Activated naive CD4-positive, alpha-beta T cell treated with anti-CD3 and anti-CD28 coated beads, Interleukin-2, amount 50 U/mL, for 16 hours (primary cell): ENCODE measurements at places on chromosomes 4 and X.

DNA sequence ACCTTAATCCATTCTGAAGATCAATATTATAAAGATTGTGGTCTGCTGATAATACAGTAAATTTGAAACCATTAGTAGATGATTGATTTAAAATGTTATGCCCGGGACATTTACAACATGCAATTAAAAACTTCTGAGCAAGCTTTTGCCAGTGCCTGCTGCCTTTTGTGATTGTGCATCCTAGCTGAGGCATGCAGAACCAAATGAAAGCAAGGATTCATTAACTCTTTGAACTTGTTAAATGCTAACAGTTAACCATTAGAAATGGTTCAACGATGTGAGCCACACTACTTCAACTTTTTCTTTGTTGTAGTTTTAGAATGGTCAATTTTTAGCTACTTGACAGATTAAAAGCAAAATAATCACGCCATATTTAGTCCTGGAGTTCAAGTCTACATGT lies 51.1 kb downstream of the ZFP42 start:
- DNase-seq: no peak

DNA sequence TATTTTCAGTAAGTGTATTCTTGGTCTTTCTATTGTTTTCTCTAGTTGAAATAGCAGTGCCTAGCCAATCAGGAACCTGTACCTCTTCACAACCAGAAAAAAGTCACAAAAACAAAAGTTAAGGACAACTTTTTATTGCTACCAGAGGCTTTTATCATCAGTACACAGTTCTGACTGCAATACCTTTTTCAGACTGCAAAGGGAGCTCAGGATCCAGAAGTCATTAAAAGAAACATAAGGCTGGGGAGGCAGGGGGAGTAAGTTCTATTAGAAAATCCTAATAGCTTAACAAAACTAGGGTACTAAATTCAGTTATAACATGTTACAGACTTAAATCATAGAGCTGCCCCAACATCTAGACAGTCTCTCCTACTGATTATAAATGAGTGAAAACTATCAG lies 28.8 kb downstream of the CCNI start:
- DNase-seq: no peak

DNA sequence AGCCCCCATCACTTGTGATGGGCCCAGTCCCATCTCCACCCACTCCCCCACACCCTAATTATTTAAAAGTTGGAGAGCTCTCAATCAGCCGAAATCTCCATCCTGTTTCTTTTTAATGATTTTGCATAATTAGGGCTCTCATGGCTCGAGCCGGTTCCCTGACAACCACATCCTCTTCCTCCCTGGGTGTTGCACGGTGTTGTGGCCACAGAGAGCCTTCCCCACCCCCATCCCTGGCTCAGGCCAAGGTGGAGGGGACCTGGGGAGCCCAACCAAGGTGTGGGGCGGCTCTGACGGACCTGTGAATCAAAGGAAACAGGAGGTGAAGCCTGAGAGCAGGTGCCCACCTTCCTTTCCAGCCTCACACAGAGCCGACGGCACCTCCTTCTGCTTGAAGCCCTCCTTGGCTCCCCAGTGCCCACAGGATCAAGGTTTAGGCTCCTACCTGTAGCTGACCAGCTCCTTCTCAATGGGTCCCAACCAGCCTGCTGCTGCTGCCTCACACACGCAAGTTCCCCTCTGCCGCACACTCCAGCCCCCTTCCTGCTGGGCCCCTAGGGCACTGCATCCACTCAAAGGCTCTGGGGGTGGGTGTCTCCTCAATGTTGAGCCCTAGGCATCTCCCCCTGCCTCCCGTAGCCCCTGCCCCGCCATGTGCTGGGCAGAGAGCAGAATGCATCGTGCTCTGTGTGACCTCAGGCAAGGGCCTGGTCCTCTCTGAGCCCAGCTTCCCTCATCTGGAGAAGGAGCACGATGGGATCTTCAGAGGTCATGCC lies 68.7 kb downstream of the WFS1 start:
- DNase-seq: no peak

GRCh38 chr4:39466747-39467146 lies 7.9 kb downstream of the LIAS start:
- no peak for DNase-seq

DNA sequence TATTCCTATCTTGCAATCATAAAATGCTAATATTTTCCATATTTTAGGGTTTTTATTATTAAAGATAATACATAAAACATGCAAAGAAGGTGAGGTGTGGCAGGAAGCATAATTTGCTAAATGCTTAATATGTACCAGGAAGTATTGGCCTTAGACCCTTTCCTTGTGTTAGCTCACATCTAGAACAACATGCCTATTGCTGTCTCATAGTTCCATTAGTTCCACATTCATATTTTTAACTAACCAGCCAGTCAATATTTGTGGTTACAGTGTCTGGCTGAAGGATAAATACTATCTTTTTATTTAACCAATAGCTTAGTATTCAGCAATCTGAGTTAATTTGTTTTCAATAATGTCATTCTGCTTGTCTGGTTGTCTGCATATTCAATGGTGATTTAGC lies 432.6 kb downstream of the INPP4B start:
- no peak for DNase-seq

DNA sequence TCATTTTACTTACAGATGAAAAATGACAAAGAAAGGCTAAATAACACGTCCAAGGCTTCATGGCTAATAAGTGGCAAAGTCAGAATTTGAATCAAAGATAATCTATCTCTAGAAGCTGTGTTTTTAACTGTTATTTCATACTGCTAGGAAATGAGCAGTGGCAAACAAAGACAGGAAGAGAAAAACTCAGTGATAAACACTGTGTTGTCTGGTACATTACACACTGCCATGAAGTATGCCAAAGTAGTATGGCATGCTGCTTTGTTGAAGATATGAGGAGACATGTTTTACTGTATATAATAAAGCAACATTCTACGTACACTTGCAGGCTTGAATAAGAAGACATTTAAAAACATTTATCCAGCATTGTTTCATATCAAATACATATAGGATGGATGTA lies 49.5 kb downstream of the TIGD2 start:
- DNase-seq: no peak

- DNase-seq: no peak
Measured at GRCh38 chr4:1452431-1453051, 46.3 kb upstream of the NKX1-1 start.

DNA sequence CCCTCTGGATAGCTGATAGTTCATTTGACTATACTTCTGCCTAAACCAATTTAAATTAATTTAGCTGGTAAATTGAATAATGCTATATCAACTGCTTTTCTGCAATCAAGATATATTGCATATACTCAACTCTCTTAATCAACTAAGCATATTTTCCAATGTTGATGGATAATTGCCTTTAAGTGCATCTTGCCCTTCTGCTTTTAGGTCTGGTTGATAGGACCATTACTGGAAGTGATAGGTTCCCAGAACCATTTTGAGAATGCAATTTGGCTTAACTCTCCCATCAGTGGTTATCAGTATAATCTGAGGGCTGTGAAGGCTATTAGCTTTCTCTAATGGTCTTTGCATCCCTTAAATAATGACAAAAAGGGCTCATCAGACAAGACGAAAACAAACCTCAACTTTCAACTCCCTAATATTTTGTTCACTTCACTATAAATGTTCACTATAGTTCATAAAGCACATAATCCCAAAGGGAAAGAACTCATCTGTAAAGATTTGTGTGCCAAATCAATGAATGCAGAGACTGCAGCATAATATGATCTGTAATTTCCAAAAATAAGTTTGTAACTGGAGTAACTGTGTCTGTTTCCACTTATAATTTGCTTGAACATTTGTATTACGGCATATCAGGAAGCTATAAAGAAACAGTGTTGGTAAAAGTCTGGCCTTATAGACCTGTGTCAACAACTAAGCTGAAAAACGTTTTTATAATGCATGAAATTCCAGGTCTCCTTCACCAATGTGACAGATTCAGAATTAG lies 273.6 kb downstream of the FBXO8 start:
- DNase-seq: no peak

- no peak for DNase-seq
Measured at GRCh38 chr4:2534904-2535375, 1.5 kb upstream of the FAM193A start.

DNA sequence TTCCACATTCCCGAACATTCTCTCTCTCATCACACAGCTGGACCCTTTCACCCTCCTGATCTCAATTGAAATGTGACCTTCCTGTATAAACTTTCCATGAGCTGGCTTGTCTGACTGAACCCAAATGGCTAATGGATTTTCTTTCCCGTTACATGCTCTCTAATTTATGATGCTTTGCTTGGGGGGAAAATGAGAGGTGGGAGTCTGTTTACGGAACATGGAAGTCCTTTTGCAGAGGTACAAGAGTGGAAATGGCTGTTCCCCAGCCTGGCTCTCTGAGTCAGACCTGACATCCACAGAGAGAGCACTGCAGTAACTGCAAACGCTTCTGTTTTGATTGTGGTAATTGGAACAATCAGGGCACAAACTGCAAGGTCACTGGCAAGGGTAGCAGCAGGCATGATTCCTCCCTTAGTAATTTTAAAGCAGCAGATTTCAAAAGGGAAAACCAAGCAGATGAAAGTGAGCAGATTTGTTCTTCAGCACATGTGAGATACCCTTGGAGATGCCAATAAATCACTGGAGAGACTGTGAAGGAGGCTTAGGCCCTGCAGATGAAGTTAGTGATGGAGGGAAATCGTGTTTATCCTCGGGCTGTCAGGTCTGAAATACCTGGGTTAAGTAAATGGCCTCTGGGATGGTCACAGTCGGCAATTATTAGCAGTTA lies 83.9 kb downstream of the SNCA start:
- no peak for DNase-seq

GRCh38 chr4:183429489-183429888 lies 14.9 kb upstream of the CDKN2AIP start:
- no peak for DNase-seq

- no peak for DNase-seq
Measured at GRCh38 chrX:153793291-153793690, 884 bp downstream of the IDH3G start.

GRCh38 chrX:56729152-56729850 lies at the start of gene NBDY:
Gene NBDY (plus strand): TSS chrX:56729243. CDS start chrX:56729354, 111 bp downstream.
- DNase-seq: peak; percentile 13

DNA sequence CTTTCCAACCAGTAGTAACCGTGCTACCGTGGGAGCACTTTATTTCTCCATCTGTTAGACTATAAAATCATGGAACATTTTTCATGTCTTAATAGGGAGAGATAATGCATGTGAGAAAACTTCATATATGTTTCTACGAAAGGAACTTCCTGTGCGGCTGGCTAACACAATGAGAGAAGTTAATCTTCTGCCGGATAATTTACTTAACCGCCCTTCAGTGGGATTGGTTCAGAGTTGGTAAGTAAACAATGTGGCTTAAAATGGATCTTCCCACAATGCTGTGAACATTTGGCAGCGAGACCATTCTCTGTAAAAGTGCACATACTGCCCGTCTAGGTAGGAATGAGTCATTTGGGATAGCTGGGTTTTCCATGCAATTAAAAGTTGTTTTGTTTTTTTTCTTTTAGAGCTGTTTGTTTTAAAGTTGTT lies 29.6 kb downstream of the PDK3 start:
- no peak for DNase-seq

GRCh38 chr4:83709627-83710026 lies 173.7 kb downstream of the GPAT3 start:
- DNase-seq: no peak

- DNase-seq: no peak
Measured at GRCh38 chrX:24148535-24149350, 786 bp upstream of the ZFX start.

- DNase-seq: no peak
Measured at GRCh38 chrX:24553011-24553410, 87.9 kb downstream of the PDK3 start.

DNA sequence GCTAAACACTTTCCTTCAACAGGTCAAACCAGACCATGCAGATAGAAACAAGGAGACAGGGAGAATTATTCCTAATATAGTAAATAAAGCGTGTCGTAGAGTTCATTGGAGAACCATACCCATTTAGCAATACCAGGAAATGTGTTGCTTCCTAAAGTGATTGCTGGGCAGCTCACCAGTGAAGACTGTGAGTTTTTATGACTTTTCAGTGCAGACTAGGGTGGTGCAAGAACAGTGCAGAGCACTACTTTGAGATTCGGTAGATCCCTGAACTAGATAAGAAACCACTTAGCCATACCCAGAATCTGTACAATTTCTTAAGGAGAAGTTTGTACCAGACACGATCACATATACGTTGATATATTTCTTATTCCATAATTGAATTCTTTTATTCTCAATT lies 87.4 kb downstream of the EMCN start:
- no peak for DNase-seq
